ENCODE measurements at places on chromosomes 3 and 15. TPM values are rescaled to one million over a fixed set of nuclear protein-coding genes. Genes with fewer than 3 reads are reported as not detected.

The LMLN gene
- total RNA-seq = 11.0 TPM

The RFTN1 gene
- total RNA-seq = 61.4 TPM

The UNC13C gene
- total RNA-seq = not detected

GRCh38 chr15:99605490-99605931 lies 39.7 kb downstream of the MEF2A start:
- peaks cover 37% of the 10 kb centered on the region for H3K36me3 ChIP-seq
- H3K4me1 ChIP-seq = peaks cover 80% of the 10 kb centered on the region
- no peak for DNase-seq
- H3K4me3 ChIP-seq = no peak overlapping the region

GRCh38 chr3:190617185-190617584 lies 103.3 kb downstream of the IL1RAP start:
- H3K27me3 ChIP-seq = no peaks in the 10 kb centered on the region
- H3K4me3 ChIP-seq = peak overlapping the region; percentile 43
- no peak overlapping the region for H3K27ac ChIP-seq
- H3K36me3 ChIP-seq = peaks cover 4% of the 10 kb centered on the region
- H3K4me1 ChIP-seq = peaks cover 29% of the 10 kb centered on the region

DNA sequence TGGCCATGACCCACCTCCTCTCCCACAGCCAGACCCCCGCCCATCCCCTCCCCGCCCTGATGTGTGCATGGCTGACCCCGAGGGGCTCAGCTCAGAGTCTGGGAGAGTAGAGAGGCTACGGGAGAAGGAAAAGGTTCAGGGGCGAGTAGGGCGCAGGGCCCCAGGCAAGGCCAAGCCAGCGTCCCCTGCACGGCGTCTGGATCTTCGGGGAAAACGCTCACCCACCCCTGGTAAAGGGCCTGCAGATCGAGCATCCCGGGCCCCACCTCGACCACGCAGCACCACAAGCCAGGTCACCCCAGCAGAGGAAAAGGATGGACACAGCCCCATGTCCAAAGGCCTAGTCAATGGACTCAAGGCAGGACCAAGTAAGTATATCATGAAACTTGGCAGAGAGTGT lies 11.7 kb downstream of the MAP1A start:
- no peaks in the 10 kb centered on the region for H3K27me3 ChIP-seq
- H3K36me3 ChIP-seq = no peaks in the 10 kb centered on the region
- no peak for DNase-seq
- H3K4me3 ChIP-seq = no peak overlapping the region

- peak overlapping the region; percentile 70 for H3K27ac ChIP-seq
- DNase-seq = no peak
- H3K27me3 ChIP-seq = no peaks in the 10 kb centered on the region
- no peak overlapping the region for H3K4me3 ChIP-seq
- H3K36me3 ChIP-seq = peaks cover 52% of the 10 kb centered on the region
These were observed 59.4 kb upstream of the XRN1 start for GRCh38 chr3:142507241-142507640.

- H3K4me3 ChIP-seq = no peak overlapping the region
- H3K27me3 ChIP-seq = peaks cover 10% of the 10 kb centered on the region
- DNase-seq = no peak
- H3K36me3 ChIP-seq = no peaks in the 10 kb centered on the region
- no peaks in the 10 kb centered on the region for H3K4me1 ChIP-seq
- H3K27ac ChIP-seq = no peak overlapping the region
These were observed 192.7 kb upstream of the LRIG1 start for GRCh38 chr3:66693461-66694031.

All from naive thymus-derived CD8-positive, alpha-beta T cell (primary cell).